ENCODE measurements at places on chromosomes 1 and 21. TPM values are rescaled to one million over a fixed set of nuclear protein-coding genes. Genes with fewer than 3 reads are reported as not detected.

The ANXA9 gene
- total RNA-seq: 0.95 TPM

The BACE2 gene
- 23.1 TPM for total RNA-seq

The CNR2 gene
- total RNA-seq: not detected

The MAN1C1 gene
- total RNA-seq: 0.77 TPM

The FALEC gene
- total RNA-seq: not detected

The SCMH1 gene
- total RNA-seq: 13.0 TPM

The SPATA1 gene
- 1.6 TPM for total RNA-seq

The AMY1B gene
- total RNA-seq: not detected

The MYBPH gene
- not detected for total RNA-seq
